ENCODE measurements at places on chromosomes 12 and 14.
A peak's percentile ranks its signal among the peaks of the same experiment; 100 is the strongest.

- H3K27ac ChIP-seq: no peak overlapping the region
- H3K27me3 ChIP-seq: no peaks in the 10 kb centered on the region
- H3K36me3 ChIP-seq: no peaks in the 10 kb centered on the region
- peak overlapping the region; percentile 78 for H3K4me3 ChIP-seq
- DNase-seq: peak; percentile 61
- no peaks in the 10 kb centered on the region for H3K4me1 ChIP-seq
These were observed 947 bp downstream of the GAS2L3 start for GRCh38 chr12:100574187-100575074.

GRCh38 chr12:55074806-55075205 lies 51.4 kb upstream of the OR9K2 start:
- no peaks in the 10 kb centered on the region for H3K4me1 ChIP-seq
- H3K4me3 ChIP-seq: no peak overlapping the region
- H3K27me3 ChIP-seq: no peaks in the 10 kb centered on the region
- H3K36me3 ChIP-seq: no peaks in the 10 kb centered on the region

GRCh38 chr14:29782041-29782440 lies 145.6 kb downstream of the PRKD1 start:
- H3K4me3 ChIP-seq: no peak overlapping the region
- H3K36me3 ChIP-seq: no peaks in the 10 kb centered on the region
- no peaks in the 10 kb centered on the region for H3K4me1 ChIP-seq
- no peak overlapping the region for H3K27ac ChIP-seq

DNA sequence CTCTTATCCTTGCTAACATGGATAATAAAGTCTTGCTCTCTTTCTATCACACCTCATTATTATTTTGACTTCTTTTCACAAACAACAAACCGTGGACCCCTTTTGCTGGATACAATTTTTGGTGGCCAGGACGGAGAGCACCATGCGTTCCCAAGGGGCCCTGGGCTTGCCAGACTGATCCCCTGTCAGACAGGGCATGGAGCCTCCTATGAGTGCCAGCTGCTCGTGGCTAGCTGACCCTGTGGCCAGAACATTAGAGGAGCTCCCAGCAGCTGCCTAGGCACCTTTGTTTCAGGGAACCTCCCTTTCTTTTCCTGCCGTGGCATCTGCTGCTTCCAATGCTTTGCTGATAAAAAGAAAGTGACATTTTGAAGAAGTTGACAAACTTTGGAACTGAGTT lies 12.5 kb upstream of the CAND1 start:
- H3K4me3 ChIP-seq: no peak overlapping the region
- no peak overlapping the region for H3K27ac ChIP-seq
- no peaks in the 10 kb centered on the region for H3K36me3 ChIP-seq
- H3K27me3 ChIP-seq: no peaks in the 10 kb centered on the region
- DNase-seq: no peak
- H3K4me1 ChIP-seq: no peaks in the 10 kb centered on the region

DNA sequence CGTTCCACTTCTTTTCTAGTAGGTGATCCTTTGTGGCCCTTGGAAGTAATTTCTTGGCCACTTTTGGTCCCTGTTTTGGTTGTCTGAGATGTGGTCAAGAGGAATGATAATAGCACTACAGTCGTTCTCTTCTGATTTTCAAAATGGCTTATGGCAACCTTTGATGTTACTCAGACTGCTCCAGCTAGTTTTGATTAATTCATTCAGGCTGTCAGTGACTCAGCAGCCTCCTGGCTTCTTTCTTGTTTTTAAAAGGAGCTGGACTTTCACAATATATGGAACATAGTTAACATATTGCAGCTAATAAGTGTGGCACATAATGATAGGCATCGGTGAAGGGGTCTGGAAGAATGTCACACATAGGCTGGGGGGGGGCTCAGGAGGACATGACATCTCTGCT lies 47.3 kb downstream of the WDR20 start:
- DNase-seq: peak; percentile 35
- H3K27me3 ChIP-seq: no peaks in the 10 kb centered on the region
- no peaks in the 10 kb centered on the region for H3K36me3 ChIP-seq
- H3K4me3 ChIP-seq: no peak overlapping the region
- H3K27ac ChIP-seq: no peak overlapping the region
- peaks cover 6% of the 10 kb centered on the region for H3K4me1 ChIP-seq

Measured in lung (tissue), 17 donors.